ENCODE measurements at places on chromosomes 3 and 15.

DNA sequence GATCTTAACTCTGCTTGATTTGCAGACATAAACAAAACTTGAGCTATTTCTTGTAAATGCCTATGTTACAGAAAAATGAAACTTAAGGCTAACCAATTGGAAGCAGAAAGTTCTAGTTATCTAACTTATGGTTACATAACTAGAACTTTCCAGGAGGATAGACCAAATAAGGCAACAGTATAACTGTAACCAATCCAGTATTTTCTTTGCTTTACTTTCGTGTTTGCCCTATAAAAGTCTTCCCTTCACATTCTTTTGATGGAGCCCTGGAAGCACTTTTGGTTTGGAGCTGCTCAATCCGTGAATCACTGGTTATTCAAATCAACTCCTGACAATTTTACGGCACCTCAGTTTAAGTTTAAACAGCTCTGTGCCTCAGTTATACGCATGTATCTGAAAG, 164.6 kb downstream of the SUCLG2 start:
- DNase-seq = no peak

GRCh38 chr3:63004448-63004847, 129.2 kb upstream of the CADPS start:
- no peak for DNase-seq

- DNase-seq = no peak
Observed at GRCh38 chr15:80554560-80554959, 140.6 kb upstream of the ABHD17C start.

GRCh38 chr3:42886294-42886822, 10.7 kb upstream of the CYP8B1 start:
- DNase-seq = no peak

DNA sequence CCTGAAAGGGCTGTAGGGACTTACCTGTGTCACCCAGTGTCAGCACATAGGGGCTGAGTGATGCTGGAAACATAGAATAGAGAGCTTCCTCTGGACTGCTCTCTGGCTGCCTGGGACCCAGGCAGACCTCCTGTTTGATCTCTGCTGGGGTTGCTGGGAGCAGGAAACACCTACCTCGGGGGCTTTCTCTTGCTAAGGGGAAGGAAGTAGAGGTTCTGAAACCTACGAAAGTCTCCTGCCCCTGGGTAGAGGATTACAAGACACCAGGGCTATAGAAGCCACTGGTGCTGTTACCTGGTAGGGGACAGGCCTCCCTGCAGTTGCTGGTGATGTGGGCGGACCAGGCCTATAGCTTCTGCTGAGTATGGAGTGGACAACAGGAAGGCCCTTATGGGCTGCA, 81.7 kb downstream of the DHX30 start:
- DNase-seq = no peak

DNA sequence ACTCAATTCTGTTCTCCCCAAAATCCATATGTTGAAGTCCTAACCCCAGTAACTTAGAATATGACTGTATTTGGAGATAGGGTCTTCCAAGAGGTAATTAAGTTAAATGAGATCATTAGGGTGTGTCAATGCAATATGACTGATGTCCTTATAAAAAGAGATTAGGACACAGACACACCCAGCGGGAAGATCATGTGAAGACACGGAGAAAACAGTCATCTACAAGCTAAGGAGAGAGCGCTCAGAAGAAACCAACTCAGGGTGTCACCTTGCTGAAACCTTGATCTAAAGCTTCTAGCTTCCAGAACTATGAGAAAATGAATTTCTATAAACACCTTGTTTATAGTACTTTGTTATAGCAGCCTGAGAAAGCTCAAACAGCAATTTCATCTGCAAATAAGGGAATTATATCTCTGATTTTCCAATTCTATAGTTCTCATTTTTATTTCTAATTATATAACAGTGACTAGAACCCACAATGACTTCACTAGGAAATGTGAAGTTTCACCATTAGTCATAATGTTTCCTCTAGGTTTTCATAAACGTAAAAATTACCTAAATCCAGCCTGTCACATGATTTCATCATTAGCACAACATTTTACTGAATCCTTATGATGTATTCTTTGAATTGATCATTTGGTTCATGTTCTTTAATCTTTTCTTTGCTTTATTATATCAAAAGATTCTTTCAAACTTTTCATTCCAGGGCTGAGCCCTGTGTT, 459.1 kb upstream of the MDFIC2 start:
- no peak for DNase-seq

GRCh38 chr3:425079-425478, 228.5 kb downstream of the CHL1 start:
- DNase-seq = no peak

- peak; percentile 50 for DNase-seq
Observed at GRCh38 chr3:101518421-101518871, 5.4 kb upstream of the SENP7 start.

GRCh38 chr3:1251282-1252060, 158.6 kb downstream of the CNTN6 start:
- no peak for DNase-seq

GRCh38 chr3:45635475-45636256, 41.1 kb downstream of the LIMD1 start:
- no peak for DNase-seq

DNA sequence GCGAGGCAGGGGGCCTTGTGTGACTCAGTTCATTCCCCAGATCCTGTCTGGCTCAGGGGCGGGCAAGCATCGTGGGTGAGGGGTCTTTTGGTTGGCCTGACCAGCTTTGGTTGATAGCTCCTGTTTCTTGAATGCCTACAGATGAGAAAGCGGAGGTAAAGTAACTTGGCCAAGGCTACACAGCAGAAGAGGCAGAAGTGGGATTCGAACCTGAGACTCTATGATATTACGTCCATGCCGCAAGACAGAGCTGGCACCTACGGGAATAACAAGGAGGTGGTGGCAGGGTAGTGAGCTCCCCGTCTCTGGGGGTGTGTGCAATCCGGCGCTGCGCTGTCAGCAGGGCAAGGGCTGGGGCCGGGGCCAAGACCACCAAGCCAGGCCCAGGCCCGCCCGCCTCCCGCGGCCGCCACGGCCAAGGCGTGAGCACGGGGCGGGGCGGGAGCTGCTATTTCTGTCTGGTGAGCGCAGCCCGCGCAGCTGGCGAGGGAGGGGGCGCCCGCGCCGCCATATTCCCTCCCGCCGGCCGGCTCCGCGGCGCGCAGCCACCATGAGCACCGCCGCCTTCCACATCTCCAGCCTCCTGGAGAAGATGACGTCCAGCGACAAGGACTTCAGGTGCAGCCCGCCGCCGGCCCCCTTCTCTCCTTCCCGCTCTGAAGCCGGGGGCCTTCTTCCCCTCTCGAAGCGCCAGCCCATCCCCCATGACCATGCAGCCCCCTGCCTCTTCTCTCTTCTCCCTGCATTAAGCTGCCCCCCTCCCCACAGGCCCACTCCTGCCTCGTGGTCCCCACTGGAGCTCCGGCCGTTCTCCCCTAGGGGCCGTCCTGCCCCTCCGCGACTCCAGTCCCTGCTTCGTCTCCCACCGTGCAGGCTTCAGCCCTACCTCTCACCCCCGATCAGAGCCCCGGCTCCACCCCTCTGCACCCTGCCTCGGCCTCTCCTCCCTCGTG, at the start of gene CAND2:
Gene CAND2 (plus strand): TSS at position 510 of the 953 bp plus-strand sequence. CDS start 41 bp downstream, at position 551.
- DNase-seq = peak; percentile 41

GRCh38 chr3:169041677-169042171, 621.8 kb downstream of the MECOM start:
- no peak for DNase-seq

GRCh38 chr15:47888385-47889100, 171.2 kb downstream of the SEMA6D start:
- no peak for DNase-seq

DNA sequence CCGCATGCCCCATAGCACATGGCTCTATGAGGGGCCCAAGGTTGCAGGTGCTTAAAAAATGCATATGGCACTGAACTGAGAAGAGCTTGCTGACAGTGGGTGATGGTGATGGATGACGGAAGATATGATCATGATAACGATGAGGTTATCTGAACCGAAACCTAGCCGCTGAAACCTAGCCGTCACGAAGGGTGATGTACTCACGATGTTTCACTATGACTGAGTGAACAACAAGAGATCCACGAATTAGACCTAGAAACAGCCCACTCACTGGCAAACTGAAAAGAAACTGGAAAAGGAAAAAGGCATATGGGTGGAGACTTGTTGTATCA, 57.6 kb upstream of the BCL6 start:
- peak; percentile 82 for DNase-seq

DNA sequence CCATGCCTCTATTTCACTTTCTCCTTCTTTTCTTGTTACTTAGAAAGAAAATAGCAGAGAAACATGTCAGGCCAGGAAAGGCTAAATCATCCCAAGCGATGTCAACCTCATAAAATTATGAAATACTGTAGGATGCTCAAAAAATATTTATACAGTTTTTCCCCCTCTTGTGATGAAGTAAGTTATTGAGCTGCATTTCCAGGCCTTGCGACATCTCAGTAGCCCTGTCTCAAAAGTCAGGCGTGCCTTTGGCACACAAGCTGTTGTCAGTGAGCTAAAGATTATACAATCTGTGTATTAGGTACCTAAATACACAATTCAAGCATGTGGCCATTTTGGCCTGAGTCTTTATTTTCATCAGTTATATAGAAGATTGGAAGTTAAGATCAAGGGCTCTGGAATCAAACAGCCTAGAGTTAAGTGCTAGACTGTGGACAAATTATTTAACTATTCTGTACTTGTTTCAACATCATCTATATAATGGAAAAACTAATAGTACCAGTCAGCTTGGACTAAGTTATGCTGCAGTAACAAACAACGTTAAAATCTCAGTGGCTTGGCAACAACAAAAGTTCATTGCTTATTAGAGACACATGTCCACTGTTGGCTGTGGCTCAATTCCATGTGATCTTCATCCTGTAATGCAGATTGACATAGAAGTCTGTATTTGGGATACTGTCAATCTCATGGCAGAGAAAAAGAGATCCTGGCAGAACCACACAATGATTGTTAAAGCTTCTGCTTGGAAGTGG, 406.4 kb upstream of the PROK2 start:
- DNase-seq = no peak

GRCh38 chr3:94159062-94159828, 96.4 kb downstream of the NSUN3 start:
- DNase-seq = no peak

Data from activated CD4-positive, alpha-beta T cell treated with anti-CD3 and anti-CD28 coated beads for 48 hours (primary cell).